ENCODE measurements at places on chromosomes 11 and 22. TPM values are rescaled to one million over a fixed set of nuclear protein-coding genes. Genes with fewer than 3 reads are reported as not detected.

The OR51I1 gene
- total RNA-seq: not detected

The SYT7 gene
- 39.7 TPM for total RNA-seq

The ZNF280A gene
- total RNA-seq: not detected

The HBB gene
- 264 TPM for total RNA-seq

The GVQW3 gene
- 0.99 TPM for total RNA-seq

The DNAL4 gene
- 10.8 TPM for total RNA-seq

The ARCN1 gene
- total RNA-seq: 129 TPM

The RIBC2 gene
- 0.39 TPM for total RNA-seq

The TNNT3 gene
- total RNA-seq: 28.5 TPM

The SYT12 gene
- total RNA-seq: 1.8 TPM

The MLC1 gene
- 0.41 TPM for total RNA-seq

- peak; percentile 37 for DNase-seq
These were observed 80.4 kb upstream of the KCNQ1OT1 start for GRCh38 chr11:2779981-2780849.

- no peak for DNase-seq
These were observed 5.3 kb upstream of the JAML start for GRCh38 chr11:118230088-118230487.

DNA sequence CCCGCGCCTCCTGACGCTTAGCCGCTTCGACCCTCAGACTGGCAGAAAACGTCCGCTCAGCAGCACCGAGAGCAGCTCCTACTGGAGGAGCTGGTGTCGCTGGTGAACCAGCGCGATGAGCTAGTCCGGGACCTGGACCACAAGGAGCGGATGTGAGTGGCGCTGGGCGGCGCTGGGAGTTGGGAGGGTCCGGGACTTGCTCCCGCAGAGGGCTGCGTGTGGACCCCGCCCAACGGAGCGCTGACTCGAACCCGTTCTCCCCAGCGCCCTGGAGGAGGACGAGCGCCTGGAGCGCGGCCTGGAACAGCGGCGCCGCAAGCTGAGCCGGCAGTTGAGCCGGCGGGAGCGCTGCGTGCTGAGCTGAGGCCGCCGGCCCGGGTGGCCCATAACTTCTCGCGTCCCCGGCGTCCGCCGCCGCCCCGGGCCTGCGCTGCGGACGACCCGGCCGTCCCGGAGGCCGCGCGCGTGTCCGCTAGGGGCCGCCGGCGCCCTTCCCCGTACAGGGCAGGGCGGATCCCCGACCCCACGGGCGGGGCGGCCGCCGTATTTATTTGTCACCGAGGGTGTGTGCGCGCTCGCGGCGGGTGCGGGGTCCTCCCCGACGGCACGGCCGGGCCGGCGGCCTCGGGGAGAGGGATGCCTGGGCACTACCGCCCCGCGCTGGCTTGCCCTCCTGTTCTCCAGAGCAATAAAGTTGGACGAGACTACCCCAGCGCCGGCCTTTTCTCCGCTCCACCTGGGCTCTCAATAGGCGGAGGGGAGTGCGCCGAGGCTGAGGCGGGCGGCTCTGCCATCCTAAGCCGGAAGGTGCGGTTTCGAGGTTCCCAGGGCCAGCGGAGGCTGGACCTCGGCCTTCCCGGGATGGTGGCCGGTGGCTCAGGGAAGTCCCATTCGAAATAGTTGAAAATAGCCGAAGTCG is 3.4 kb downstream of the KCNK7 start:
- peak; percentile 77 for DNase-seq

DNA sequence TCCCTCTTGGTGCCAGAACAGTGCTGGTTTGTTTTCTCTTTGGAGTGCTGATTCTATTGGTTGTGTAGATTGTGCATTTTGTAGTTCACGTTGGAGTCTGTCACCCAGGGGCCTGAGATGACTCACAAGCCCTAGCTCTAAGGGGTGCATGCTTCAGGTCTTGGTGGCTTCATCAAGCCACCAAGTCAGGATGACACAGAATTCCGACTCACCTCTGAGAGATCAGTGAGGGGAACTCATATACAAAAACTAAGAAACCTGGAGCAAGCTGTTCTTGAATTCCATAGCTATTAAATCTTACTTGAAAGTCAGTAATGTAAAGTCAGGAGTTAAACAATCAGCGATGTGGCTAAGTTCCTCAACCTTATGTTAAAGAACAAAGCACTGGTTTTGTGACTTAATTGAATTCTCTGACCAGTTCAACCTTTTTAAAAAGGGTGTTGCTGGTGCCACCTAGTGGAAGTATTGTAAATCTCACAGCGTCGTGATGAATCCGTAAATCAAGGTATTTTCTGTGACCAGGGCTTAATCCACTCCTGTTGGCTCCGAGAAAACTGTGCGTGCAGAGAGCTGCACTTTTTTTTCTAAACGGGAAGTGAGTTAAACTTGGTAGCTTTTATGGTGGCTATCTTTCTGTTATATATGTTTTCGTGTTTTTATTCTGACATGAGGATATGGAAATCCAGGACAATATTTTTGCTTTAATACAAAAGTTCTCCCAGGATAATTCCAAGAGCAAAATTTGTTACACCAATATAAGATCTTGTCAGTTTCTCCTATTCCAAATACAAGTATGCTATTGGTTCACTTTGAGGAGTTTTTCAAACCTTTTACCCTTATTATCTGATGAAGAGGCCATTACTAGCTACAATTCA is 14.6 kb downstream of the MMP13 start:
- DNase-seq: no peak

- no peak for DNase-seq
These were observed 30.9 kb downstream of the EIF3F start for GRCh38 chr11:8017894-8018483.

GRCh38 chr22:22976033-22976922 is 88.7 kb downstream of the IGLL5 start:
- no peak for DNase-seq

DNA sequence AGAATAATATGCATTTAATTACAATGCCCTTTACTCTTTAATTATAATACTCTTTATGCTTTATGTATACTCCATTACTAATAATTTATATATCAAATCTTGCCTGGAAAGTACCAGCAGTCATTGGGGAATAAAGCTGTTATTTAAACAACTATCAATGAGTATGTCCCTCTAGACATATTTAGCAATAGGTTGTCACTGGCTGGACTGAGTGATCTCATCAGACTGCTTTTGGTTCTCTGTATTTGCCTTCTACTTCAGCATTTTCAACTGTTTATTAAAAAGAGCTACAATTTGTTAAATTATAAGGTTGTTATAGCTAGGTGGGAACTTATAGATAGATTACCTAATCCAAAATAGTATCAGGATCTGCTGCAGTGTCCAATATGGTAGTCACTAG is 267.2 kb downstream of the DCDC1 start:
- no peak for DNase-seq

DNA sequence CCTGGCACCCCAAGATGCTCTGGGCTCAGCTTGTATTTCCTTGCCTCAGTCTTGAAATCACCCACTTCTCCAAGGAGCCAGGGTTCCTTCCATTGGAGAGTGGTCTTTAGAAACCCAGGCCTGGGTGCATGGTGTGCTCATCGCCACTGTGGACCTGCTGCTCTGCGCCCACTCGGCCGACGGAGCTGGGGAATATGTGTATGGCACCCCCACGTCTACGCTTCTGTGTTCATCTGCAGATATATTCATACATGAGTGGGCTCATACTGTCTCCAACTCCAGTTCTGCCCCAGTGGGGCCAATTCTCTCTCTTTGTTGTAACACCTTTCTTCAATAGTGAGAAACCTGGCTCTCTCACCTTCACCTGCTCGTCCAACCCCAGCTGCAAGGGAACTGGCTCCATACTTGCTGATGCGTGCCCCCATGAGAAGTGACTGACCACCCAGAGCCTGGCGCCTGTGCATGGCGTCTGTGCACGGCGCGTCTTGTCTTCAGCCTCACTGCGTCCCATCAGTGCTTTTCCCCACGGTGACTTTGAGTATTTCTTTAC is 39.8 kb downstream of the KCNQ1 start:
- DNase-seq: no peak

DNA sequence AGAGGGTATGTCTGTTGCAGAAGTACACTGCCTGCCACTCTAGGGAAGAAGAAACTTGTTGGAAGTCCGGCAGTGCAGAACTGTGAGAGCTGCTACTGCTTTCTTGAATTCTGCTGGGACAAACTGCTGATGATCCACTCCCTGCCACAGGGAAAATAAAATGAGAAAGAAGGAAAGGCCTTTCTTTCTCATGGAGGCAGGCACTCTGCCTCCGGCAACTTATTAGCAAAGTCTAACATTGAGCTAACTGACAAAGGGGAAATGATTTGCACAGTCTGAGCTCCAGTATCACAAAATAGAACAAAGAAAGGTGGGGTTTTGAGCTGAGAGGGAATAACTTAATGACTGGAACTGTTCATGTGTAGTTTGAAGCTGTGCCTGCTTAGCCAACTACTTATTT is 134.6 kb downstream of the AASDHPPT start:
- no peak for DNase-seq

DNA sequence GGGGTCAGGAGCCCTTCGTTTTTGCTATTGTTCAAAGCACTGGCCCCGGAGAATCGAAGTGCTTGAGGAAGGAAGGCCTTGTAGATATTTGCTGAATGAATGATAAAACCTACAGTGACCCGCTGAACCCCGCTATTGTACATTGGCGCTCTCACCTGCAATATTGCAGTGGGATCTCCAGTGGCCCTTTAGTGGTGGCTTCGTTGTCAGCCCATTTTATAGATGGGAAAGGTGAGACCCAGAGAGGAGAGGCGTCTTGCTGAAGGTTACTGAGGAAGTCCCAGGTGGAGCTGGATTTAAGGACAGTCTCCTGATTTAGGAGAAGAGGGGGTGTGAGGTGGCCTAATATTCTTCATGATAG is 1.2 kb downstream of the CDC42EP2 start:
- DNase-seq: no peak

DNA sequence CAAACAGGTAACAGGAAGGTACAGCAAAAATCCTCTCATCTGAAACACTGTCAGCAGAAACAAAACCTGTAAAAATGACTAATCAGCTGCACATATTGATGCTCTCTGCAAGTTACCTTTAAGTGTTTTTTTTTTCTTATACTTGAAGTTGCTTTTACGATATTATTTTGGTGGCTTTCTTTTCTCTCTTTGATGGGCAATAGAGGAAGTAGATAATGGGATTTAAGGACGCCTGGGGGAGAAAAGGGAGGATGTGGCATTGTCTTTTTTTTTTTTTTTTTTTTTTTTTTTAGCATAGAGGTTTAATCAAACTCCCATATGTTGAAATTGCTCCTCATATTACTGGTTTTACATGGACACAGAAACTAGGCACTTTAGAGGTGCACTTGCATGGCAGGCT is 11.4 kb upstream of the ADSL start:
- DNase-seq: no peak

DNA sequence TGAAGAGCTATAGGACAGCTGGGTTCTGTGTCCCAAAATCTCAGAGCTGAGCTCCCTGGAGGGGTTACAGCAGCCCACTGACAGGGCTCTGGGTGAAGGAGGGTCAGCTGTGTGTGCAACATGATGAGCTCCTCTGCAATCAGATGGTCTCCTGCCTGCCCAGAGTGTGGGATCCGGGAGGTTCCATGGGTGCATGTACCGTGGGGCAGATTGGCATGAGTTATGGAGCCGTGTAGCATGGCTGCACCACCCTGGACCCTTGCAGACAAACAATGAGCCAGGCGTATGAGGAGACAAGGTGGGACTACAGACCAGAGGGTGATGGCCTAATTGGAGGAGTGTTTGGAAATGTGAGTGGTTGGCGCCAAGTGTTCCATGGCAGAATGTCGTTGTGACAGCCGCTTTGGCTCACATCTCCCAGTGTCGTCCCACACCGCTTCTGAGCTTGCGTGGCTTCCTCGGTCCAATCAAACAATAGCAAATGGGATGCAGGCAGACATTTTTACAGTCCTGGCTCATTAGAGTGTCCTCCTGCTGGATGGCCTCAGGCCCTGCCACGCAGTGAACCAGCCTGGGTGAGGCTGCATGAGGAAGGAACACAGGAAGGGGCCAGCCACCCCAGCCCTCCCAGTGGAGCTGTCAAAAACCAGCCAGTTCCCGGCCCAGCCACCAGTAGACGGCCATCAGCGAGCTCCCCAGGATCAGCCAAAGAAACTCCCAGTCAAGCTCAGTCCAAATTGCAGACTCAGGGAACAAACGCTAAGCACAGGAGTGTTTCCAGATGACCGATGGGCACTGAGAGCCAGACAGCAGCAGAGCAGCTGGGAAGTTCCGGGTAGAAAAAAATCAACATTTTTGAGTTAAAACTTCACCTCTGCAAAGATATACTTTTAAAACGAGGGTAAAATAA is 1066.9 kb downstream of the BRD1 start:
- no peak for DNase-seq

DNA sequence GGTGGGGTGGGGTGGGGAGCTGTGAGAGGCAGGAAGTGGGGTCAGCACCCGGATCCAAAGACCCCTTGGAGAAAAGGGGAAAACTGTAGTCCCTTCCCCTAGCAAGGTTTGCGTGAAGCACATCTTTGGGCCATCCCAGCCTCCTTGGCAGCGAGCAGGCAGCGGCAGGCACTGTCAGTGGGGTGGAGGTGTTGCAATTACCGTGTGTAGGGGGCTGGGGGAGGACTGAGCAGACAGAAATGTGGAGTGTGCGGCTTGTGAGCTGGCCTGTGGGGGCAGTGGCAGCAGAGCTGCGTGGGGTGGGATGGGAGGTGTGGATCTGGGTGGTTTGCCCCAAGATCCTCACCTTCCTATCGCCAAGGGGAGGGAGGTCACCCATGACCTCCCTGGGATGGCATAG is 16.4 kb downstream of the DAGLA start:
- no peak for DNase-seq

- DNase-seq: no peak
These were observed 134.5 kb downstream of the WNT7B start for GRCh38 chr22:45842291-45842991.

GRCh38 chr11:11965192-11965591 is 43.2 kb downstream of the DKK3 start:
- DNase-seq: no peak

DNA sequence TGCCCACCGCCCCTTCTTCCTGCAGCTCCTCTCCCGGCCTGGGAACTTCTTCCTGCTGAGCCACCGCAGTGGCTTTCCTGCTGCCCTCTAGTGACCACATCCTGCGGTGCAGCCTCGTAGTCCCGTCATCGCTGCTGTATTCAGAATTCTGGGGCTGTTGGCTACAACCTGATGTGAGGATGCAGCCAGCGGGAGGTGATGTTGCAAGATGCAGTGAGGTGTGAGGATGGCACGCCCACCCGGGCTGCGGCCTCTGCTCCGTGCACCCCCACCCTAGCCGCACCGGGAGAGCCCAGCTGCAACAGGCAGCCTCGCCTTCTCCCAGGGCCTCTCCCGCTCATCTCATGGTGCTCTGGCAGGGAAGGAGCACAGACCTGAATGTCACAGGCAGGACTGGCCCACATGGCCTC is 10.1 kb downstream of the CHST1 start:
- peak; percentile 81 for DNase-seq
